CD4-positive, alpha-beta T cell treated with Interleukin-1 beta for 1 hour (primary cell): ENCODE measurements at places on chromosomes 2 and 18.

DNA sequence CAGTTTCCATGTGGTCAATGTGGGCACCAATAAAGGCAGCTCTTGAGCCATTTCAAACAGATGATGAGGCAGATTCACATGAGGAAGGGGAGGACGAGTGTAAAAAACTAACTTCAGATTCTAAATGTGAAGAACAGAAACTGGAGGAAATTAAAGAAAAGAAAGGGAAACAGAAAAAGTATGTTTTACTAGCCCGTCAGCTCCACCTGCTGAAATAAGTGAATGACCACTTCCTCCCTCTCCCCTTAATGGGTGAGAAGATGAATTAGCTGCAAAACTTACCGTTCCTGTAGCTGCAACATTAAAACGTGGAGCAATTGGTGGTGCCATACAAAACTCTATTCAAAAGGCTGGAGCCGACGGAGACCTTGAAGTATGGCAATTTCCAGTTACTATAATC is 203.5 kb downstream of the UXS1 start:
- DNase-seq, result no peak

DNA sequence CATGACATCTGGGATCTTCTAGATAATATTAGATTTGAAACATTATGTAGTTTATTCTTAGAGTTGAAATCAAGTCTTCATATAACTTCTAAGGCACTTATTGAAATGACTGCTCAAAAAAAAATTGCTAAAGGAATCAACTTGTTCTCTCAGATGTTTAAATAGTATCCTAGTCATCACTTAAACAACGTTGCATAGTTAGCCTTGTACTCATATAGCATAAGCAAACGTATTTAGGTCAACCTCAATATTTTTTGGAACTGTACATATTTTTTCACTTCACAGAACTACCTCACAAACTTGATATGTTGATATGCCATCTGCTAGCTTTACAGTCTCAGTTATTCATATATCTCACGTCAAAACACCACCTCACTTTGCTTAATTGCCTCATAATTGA is 47.1 kb upstream of the CREB1 start:
- DNase-seq, result no peak

DNA sequence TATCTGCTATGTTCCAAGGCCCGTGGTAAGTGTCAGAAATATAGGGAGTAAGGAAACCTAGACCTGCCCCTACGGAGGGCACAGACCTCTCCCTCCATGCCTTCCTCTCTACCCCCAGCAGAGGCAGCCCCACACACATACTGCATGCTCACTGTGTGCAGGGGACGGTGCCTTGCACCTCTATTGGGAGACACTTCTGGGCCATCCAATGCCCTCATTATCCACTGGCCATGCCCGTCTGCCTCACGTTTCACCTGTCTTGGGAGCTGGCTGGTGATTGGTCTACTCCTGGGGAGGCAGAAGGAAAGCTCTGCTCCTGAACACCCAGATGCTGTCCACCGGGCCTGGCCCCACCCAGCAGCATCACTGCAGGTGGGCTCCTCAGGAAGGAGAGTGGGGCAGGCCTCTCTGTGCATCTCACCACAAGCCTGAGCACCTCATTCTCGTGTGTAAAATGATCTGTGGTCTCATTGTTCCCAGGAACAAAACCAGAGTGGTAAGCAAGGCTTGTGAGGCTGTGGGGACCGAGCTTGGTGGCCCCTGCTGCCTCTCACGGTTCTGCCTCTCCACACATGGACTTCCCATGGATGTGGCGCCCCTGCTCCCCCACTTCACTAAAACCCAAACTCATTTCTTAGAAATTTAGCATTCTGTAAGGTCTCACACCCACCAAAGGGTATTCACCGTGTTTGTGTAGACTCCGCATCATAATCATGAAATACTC is 312.5 kb upstream of the HS6ST1 start:
- no peak for DNase-seq

DNA sequence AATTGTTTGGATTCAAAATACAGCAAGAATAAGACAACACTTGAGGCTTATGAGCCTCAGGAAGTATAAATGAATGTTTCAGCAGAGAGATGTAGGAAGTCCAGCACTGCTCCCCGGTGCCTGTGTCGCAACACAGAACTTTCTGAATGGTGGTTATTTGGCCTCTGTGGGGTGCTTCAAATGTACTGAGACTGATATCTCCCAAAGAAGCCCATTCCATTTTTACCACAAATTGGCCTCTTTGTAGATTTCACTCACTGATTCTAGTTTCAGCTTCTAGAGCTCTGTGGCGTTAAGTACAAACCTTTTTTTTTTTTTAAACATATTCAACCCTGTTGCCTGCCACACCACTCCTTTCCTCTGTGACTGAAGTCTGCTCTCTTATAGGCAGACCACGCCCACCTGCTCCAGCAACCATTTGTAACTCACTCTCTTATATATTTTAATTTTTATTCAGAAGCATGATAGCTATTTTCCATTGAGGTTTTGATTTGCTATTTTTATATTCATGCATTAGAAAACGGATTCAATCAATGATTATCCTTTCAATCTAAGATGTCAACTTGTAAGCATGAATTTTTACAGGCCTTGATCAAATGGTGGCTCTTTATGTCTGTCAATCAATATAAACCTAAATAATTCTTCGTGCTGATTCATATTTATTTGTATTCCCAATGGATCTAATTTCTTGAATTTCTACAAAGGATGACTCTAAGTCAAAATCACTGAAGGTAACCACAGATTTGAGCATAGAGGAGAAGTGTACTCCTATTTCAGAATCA is 277.1 kb upstream of the CCDC68 start:
- DNase-seq, result no peak

DNA sequence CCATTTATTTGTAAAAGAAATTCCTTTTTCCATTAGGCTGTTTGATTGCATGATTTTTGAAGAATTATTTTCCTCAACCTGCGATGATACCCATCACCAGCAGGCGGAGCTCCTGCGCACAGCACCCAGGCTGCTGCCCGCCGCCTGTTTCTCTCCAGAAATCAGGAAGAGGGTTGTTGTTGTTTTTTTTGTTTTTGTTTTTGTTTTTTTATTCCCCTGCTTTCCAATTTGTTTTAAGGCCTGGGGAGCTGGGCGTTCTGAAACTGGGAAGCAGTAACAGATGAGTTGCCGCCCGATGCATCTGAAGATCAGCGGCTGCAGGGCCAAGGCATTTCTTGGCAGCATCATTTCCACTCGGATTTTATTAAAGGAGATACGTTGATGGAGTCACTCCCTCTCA is 132.1 kb downstream of the MBP start:
- DNase-seq, result peak; percentile 50

DNA sequence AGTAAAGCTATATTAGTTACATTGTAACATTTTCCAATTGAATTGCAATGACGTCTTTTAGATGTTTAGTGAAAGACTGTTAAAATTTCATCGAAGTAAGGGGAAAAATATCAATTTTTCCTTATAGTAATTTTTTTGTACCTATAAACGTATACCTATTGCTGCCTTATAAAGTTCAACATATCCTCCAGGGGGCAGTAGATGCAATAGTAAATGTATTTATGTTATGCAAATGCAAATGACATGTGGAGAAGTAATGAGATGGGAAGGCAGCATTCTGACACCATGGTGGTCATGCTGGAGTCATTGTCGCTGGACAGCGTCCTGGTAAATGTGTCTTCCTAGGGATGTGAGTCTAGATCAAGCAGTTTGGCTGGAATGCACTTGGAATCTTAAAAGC is 38.7 kb downstream of the MSTN start:
- peak; percentile 43 for DNase-seq

- DNase-seq, result no peak
Observed at GRCh38 chr2:127169066-127169660, 50.9 kb downstream of the CYP27C1 start.

DNA sequence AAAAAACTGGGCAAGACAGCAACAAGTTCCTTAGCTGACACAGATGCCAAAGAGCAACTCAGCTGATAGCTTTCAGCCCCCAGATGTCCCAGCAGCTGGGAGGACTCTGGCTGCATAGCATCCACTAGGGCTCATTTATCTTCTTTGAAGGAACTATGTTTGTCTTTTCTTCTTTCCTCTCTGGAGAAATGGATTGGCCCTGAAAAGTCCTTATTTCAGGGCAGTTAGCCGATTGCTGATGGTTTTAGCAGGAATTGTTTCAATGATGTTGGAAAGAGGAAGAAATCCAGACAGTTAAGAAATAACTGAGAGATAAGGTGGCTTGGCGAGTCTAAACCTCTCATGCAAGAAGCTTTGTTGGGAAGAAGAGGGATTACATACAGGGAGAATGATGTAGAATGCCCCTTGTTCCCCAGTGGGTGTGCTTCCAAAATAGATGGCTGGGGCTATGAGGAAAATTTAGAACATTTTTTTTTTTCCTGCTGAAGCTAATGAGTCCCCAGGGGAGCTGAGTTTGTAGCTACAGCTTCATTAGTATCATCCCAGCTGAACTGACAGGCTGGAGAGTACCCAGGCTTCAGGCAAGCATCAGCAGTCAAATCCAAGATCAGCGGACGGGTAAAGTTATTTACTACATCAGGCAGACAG is 33.6 kb upstream of the SERPINE2 start:
- no peak for DNase-seq

DNA sequence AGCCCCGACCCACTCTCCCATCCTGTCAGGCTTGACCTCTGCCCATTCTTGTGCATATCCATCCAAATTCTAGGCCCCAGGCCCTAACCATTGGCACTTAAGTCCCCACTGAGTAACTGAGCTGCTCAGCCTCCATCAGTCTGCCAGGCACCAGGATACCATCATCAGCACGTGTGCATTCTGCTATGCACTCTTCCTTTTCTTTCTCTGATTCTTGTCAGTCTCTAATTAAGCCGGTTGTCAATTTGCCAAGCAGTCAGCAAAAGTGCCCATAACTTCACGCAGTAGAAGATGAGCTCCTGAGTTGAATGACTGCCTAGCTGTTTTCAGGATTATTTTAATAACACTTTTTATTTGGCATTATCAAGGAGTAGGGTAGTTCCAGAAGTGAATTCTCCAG is 107.2 kb downstream of the FEZ2 start:
- DNase-seq, result no peak

GRCh38 chr18:22186484-22186971 is 17.1 kb downstream of the GATA6 start:
- no peak for DNase-seq

GRCh38 chr2:170344663-170345346 is 166.9 kb downstream of the MYO3B start:
- no peak for DNase-seq
